ENCODE measurements at places on chromosomes 12 and 14.

GRCh38 chr12:109130297-109131153, 14.1 kb downstream of the ACACB start:
- DNase-seq: no peak

DNA sequence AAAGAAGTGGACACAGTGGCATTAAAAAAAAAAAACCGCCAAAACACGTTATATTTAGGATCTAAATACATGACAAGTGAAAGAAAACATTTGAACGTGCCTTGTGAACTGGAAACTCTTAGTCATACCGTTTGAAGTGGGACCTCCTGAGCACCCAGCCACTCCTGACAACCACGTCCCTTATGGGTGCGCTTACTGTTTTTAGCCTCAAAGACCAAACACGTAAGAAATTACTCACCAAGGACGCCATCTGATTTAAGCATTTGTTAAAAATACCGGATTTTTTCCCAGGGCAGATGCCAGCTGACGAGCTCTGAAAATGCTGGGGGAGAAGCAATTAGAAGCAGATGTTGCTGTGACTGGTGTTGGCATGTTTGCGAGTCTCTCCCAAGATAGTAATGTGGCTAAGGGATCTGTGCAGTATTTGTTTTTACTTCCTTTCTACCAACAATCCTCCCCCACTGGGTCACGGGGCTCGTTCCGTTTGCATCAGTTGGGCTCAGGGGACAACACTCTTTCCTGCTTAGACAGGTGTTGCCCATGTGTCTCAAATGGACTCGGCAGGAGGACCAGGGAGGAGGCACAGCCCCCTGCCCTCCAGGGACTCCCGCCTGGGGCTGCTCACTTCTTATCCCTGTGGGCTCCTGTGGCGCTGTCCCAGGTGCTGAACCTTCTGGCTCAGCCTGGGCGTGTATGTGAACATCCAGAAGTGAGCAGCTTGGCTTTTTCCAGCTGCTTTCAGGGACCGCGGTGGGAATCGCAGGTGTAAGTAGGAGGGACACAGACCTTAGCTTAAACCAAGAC, 101.0 kb downstream of the BEGAIN start:
- peak; percentile 19 for DNase-seq

- no peak for DNase-seq
Measured at GRCh38 chr12:7190268-7191055, 976 bp downstream of the PEX5 start.

DNA sequence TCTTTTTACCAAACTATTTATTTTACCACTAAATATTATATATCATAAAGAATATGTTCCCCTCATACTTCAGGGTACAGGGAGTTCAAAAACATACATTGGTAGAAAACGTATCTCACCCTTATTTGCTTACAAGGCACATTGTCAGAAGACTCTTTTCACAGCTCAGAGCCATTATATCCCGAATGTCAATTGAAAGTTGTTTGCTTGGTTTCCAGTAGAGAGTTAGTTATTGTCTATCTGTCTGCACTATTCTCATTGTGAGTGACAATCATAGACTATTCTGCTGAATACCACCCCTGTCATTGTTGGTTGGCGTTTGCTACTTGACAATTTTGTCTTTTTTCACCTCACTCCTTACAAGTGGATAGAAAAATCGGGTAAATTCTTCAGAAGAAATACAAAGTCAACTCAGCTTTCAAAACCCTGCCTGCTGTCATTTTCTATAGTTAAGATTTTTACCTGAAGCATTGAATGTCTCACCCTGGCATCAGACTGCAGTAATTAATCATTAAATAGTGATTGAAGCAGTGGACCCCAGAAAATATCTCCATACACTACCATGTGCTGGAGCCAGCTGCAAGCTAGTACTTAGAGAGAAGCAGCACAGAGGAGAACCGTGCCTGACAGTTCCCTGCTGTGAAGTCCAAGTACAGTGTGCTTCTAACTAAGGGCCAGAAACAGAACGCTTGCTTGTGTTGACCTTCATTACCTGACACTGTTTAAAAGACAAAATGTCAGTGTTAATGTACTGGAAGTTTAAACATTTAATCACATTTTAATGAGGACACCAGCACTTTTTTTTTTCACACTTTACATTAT, 510.6 kb downstream of the RERGL start:
- no peak for DNase-seq

DNA sequence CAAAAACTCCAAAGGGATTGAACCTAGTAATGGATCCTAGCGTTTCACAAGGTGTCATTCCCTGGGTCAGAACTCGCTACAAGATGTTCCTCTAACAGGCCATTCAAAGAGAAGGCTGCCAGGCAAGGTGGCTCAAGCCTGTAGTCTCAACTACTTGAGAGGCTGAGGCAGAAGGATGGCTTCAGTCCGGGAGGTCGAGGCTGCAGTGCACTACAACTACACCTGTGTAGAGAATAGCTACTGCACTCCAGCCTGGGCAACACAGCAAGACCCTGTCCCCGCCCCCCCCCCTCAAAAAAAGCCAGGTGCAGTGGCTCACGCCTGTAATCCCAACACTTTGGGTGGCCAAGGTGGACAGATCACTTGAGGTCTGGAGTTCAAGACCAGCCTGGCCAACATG, 14.4 kb downstream of the PPTC7 start:
- DNase-seq: no peak

- DNase-seq: no peak
Measured at GRCh38 chr12:96241431-96241830, 47.3 kb downstream of the ELK3 start.

- no peak for DNase-seq
Measured at GRCh38 chr12:122985338-122986257, 5.1 kb downstream of the ARL6IP4 start.

- no peak for DNase-seq
Measured at GRCh38 chr12:13534242-13534641, 337.7 kb downstream of the EMP1 start.

GRCh38 chr14:51335961-51336723, 96.1 kb downstream of the TMX1 start:
- no peak for DNase-seq

DNA sequence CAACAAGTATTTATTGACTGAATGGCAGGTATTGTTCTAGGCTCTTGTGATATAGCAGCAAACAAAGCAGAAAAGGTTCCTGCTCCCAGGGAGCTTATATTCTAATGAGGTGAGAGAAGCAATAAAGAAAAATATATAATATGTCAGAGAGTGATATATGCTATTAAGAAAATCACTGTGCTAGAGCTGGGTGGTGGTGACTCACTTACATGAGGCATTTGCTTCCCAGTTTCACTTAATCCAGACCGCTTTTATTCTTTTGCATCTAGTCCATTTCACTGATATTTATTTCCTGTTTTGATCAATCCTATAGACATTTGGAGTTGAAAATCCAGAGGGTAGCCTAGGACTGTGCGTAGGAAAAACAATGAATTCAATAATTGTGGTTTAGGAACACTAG, 17.5 kb downstream of the TRHDE start:
- no peak for DNase-seq

DNA sequence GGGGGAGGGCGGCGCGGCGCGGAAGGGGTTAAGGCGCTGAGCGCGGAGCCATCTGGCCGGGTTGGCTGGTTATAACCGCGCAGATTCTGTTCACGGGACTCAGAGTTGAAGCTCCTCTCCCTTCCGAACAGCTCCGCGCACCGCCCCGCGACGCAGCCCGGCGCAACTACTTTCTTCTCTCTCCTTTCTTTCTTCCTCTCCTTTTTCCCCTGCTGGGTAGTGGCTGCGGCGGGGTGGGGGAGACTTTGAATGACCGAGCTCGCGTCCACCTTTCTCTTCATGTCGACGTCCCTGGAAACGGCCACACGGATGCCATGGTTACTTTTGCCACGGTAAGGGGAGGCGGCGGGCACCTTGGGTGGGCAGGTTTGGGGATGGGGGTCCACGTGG, at the start of gene NTF3:
Gene NTF3, plus strand, starts transcription at position 98 of the 390 bp plus-strand sequence. Its CDS starts 217 bp downstream, at position 315.
- no peak for DNase-seq

GRCh38 chr12:111409403-111409779, 3.7 kb downstream of the SH2B3 start:
- no peak for DNase-seq

- no peak for DNase-seq
Measured at GRCh38 chr14:43087666-43088065, 1419.4 kb downstream of the FSCB start.

DNA sequence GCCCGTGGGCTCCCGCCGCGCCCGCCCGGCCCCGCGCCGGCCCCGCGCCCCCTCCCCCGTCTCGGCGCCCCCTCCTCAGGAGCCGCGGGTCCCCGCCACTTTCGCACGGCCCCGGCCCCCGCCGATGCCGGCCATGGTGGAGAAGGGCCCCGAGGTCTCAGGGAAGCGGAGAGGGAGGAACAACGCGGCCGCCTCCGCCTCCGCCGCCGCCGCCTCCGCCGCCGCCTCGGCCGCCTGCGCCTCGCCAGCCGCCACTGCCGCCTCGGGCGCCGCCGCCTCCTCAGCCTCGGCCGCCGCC, 263 bp downstream of the RCOR1 start:
- DNase-seq: no peak

DNA sequence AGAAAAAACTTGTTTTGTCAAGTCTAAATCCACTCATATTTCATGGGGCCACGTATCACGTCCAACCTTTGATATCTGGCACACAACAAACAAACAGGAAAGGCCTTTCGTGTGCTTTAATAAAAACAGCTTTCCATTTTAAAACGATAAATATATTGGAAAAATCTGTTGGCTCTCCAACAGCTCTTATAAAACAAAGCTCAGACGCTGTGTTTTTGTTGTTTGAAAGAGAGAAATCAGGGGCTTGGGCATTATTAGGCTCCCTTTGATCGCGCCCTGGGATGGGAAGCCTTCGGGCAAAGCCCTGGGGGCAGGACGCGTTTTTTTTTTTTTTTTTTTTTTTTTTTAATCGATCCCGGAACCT, 429 bp upstream of the PLEKHA5 start:
- DNase-seq: no peak

- no peak for DNase-seq
Measured at GRCh38 chr14:43651896-43652295, 855.2 kb downstream of the FSCB start.

DNA sequence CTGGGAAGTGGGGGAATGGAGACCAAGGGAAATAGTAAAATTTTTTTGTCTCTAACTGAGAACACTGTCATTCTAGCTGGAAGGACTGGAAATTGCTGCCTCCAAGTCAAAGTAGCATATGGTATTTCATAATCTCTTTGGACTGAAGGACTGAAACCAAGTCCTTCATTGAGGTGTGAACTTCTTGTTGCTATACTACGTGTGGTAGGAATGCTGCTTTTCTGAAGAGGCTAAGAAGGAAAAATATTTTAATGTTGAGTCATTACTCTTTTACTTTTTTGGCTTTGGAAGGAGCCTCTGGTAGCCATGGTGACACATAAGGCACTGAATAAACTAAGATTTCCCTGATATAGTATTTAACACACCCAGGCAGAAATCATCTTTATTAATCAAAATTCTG, 465.4 kb downstream of the NPAS3 start:
- no peak for DNase-seq

GRCh38 chr14:24057271-24057670, 5.5 kb downstream of the CARMIL3 start:
- DNase-seq: no peak

GRCh38 chr12:131385313-131386166, 325.4 kb upstream of the SFSWAP start:
- DNase-seq: no peak

DNA sequence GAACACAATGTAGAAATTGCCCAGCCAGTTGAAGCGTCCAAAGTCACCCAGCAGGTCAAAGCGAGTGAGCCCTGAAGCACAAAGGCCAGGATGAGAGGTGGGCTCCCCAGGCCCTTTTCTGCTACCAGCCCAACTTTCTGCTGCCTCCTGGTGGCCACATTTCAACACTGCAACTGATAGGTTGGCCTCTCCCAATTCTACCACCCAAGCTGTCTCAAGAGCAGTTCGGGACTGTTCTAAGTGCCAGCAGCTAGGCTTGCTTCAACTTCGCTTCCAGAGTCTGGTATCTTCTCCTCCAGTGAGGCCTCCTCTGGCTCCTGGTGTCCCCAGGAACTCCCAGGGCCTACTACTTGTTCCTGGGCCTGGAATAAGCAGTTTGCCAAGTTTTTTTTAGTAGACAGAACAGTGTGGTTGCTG, 3.4 kb upstream of the DHH start:
- DNase-seq: peak; percentile 34

GRCh38 chr14:76201162-76201561, 49.4 kb downstream of the GPATCH2L start:
- no peak for DNase-seq

- no peak for DNase-seq
Measured at GRCh38 chr12:11412731-11413130, 17.4 kb upstream of the PRB2 start.

GRCh38 chr12:106157802-106158201, 19.0 kb upstream of the NUAK1 start:
- no peak for DNase-seq

DNA sequence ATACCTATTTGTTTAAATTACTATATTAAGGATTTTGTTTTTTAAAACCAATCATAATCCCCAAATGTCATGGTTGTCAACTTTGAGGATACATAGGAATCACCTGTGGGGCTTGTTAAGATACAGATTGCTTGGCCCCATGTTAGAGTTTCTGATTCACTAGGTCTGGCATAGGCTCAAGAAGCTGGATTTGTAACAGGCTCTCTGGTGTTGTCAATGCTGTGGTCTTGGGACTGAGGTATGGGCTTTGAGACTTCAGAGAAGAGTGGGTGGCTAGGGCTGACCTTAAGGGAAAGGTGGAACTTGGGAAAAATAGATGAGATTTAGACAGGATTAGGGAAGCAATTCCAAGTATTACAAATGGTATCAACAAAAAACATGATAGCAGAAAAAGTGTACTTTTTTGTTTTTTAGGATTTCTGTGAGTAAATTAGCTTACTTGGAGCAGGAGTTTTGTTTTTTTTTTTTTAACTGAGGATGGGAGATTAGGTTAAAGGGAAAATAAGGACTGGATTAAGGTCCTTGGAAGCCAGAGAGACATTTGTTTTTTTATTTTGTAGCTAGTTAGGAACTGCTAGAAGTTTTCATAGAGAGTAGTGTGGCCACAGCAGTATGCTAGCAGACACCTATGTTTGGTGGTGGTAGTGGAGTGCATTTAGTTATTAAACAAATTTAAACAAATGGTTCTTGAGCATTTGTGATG, 88.6 kb downstream of the RAD51B start:
- DNase-seq: no peak

- DNase-seq: no peak
Measured at GRCh38 chr14:55297611-55298499, 26.6 kb downstream of the FBXO34 start.

GRCh38 chr14:30521899-30522736, 36.8 kb upstream of the G2E3 start:
- no peak for DNase-seq

DNA sequence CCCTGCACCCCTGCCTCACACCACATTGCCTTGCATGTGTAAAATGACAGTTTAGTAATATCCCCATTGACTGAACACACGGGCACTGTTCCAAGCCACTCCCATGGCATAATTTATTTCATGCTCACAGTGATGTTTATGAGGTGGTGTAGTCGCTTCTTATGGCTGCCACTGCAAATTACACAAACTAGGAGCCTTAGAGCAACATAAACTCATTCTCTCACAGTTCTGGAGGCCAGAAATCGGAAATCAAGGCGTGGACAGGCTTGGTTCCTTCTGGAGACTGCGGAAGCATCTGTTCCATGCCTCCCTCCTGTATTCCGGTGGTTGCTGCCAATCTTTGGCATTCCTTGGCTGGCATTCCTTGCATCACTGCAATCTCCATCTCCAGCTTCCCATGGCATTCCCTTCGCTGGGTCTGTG, 97.3 kb downstream of the RIN3 start:
- DNase-seq: no peak

- no peak for DNase-seq
Measured at GRCh38 chr14:63477556-63477955, 65.6 kb downstream of the PPP2R5E start.

GRCh38 chr14:89000007-89000942, 175.8 kb downstream of the TTC8 start:
- no peak for DNase-seq

Data from stimulated activated CD4-positive, alpha-beta T cell treated with anti-CD3 and anti-CD28 coated beads, Interleukin-1b, Interleukin-23, amount 100 ng/mL, for 24 hours (primary cell).